Mesangial cell (primary cell): ENCODE measurements at places on chromosomes 12 and 14. TPM values are rescaled to one million over a fixed set of nuclear protein-coding genes. Genes with fewer than 3 reads are reported as not detected.

The CLMN gene
- 3.4 and 5.3 TPM in 2 replicates for total RNA-seq

The CD163 gene
- total RNA-seq, result not detected in 2 replicates

The MGP gene
- total RNA-seq, result 10.8 and 115 TPM in 2 replicates

The WSCD2 gene
- under 0.01 TPM in 1 of 2 replicates, not detected in the other for total RNA-seq

The CARMIL3 gene
- under 0.01 and 0.38 TPM in 2 replicates for total RNA-seq

The KRT71 gene
- not detected in 2 replicates for total RNA-seq

The SMIM10L1 gene
- total RNA-seq, result 6.2 and 7.7 TPM in 2 replicates

The A2M gene
- 1.6 TPM in 1 of 2 replicates, not detected in the other for total RNA-seq

The NELL2 gene
- under 0.01 and 0.49 TPM in 2 replicates for total RNA-seq

The KLRC4 gene
- total RNA-seq, result 0.16 TPM in 1 of 2 replicates, not detected in the other

The SIX1 gene
- 8.9 and 11.7 TPM in 2 replicates for total RNA-seq

The SYNDIG1L gene
- 0.25 TPM in 1 of 2 replicates, not detected in the other for total RNA-seq

The DPF3 gene
- total RNA-seq, result 0.25 and 2.0 TPM in 2 replicates

The NR1H4 gene
- 1.0 TPM in 1 of 2 replicates, not detected in the other for total RNA-seq

The IFNG-AS1 gene
- not detected in 2 replicates for total RNA-seq

The KLRK1 gene
- total RNA-seq, result 0.16 TPM in 1 of 2 replicates, not detected in the other

The RHOJ gene
- 0.33 and 0.38 TPM in 2 replicates for total RNA-seq

The DAO gene
- not detected in 2 replicates for total RNA-seq

The SRGAP1 gene
- 16.8 and 27.8 TPM in 2 replicates for total RNA-seq

The CCDC175 gene
- total RNA-seq, result not detected in 2 replicates

The SPTB gene
- 0.63 and 1.8 TPM in 2 replicates for total RNA-seq

The HNRNPA1 gene
- total RNA-seq, result 330 and 435 TPM in 2 replicates

The PTCSC3 gene
- not detected in 2 replicates for total RNA-seq

The DDIT3 gene
- total RNA-seq, result 12.1 and 28.3 TPM in 2 replicates

The USP44 gene
- total RNA-seq, result 0.16 and 1.0 TPM in 2 replicates

The SMOC1 gene
- 0.13 and 0.16 TPM in 2 replicates for total RNA-seq

The RERGL gene
- total RNA-seq, result not detected in 2 replicates

The INHBE gene
- 3.9 and 7.9 TPM in 2 replicates for total RNA-seq

The RPAP3 gene
- total RNA-seq, result 6.5 and 11.4 TPM in 2 replicates

The ADAM21 gene
- total RNA-seq, result under 0.01 TPM in 1 of 2 replicates, not detected in the other

The MYF6 gene
- 0.13 and 0.81 TPM in 2 replicates for total RNA-seq

The FOXA1 gene
- 0.16 and 0.63 TPM in 2 replicates for total RNA-seq

The ZNF10 gene
- total RNA-seq, result 2.8 and 7.9 TPM in 2 replicates

The CPM gene
- total RNA-seq, result 9.8 and 28.3 TPM in 2 replicates
